Activated T-cell treated with anti-CD3 and anti-CD28 coated beads for 4 hours (primary cell): ENCODE measurements at places on chromosomes 12 and 14.

- no peak for DNase-seq
These were observed 1.2 kb downstream of the CRY1 start for GRCh38 chr12:107091989-107092641.

GRCh38 chr12:30969606-30970395 lies 43.3 kb downstream of the TSPAN11 start:
- no peak for DNase-seq

DNA sequence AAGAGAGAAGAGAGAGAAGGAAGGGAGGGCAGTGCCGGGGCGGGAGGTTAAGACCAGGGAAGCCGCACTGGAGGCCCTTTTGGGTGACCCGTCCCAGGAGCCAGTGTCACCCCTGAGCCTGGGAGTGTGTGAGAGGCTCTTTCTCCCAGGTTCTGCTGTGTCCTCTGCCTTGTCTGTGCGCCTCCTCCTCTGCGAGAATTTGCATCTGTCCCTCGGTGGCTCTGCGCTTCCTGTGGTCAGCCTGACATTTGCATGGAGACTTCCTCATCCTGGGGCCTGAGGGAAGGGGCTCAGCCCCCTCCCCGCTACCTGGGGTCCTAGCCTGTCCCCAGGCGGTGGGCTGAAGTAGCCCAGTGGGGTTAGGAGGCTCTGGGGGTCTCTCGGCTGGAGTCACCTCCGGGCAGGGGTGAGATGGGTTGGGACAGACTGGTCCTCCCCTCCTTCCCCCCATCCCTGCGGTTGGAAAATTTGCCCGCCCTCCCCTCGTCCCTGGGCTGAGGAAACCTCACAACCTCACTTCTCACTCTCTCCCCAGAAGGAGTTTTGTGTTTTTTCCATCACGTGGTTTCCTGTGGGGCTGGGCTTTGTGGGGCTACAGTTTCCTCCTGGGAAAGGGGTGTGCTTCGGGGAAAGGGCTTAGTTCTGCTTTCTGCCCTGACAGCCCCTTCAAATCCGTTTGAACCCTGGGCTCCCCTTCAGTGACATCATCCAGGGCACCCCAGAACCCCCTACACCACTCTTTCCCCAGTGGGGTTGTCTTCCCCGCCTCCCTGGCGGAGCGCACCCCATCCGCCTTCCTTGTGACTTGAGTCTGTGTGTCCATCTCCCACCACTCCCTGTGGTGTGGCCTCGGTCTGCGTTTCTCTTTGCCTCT lies 2.5 kb downstream of the PTPN6 start:
- DNase-seq, result peak; percentile 84

GRCh38 chr12:11958221-11959091 lies 112.3 kb upstream of the BCL2L14 start:
- DNase-seq, result peak; percentile 12

DNA sequence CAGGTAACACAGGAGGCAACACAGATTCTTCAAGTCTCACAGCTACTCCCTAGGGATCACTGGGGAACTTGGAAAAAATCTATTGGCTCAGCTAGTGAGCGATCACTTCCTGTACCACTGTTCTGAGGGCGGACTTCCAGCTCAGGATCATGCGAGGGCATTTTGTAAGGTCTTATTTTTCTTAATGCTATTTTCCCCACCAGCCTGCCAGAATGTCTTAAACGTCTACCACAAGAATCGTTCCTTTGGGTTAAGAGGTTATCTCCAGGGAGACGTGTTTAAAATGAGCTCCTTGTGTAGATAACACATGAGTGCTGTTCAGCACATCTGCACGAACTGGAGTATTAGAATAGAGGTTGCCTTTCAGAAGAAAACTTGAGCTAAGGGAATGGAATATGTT lies 162.6 kb downstream of the ETNK1 start:
- no peak for DNase-seq
